Activated T-helper 2 cell treated with anti-CD3 and anti-CD28 coated beads, Interferon-gamma antibody, Interleukin-2, Interleukin-4, amounts not matched to agents 10 μg/mL and 5 μg/mL and 100 μg/mL, durations not matched to agents 14 hours and 24 hours and 36 hours (primary cell): ENCODE measurements at places on chromosomes 16 and 17. TPM values are rescaled to one million over a fixed set of nuclear protein-coding genes. Genes with fewer than 3 reads are reported as not detected.
A peak's percentile ranks its signal among the peaks of the same experiment; 100 is the strongest.

Gene TBC1D3I
- total RNA-seq, result 1.1 and 1.2 TPM in 2 replicates

- DNase-seq, result no peak
Observed at GRCh38 chr17:49795372-49795771, 6.9 kb downstream of the KAT7 start.

GRCh38 chr16:49020436-49020835 is 261.2 kb downstream of the CBLN1 start:
- no peak for DNase-seq

GRCh38 chr17:21171970-21172510 is 41.9 kb downstream of the TMEM11 start:
- no peak for DNase-seq

GRCh38 chr16:87675111-87675719 is 72.9 kb downstream of the JPH3 start:
- DNase-seq, result no peak

DNA sequence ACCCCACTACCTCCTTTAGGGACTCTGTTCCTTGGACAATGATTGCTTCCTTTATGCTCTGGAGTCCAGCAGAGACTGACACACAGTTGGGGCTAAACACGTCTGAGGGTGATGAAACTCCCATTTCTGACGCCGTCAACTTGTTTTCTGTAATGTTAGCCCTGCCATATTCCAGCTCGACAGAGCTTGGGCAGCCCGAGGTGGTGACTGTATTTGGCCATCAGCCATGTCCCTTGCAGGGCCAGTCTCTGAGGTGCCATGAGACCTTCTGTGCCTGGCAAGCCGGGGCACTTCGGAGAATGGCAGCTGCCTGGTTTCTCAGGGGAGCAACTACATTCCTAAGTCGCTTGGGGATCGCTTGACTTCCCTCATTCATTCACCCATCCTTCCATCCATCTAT is 278.9 kb upstream of the TNRC6C start:
- no peak for DNase-seq

GRCh38 chr17:38879878-38880665 is 10.2 kb downstream of the LASP1 start:
- DNase-seq, result no peak

- DNase-seq, result no peak
Observed at GRCh38 chr16:22296225-22297113, 740 bp upstream of the POLR3E start.

GRCh38 chr16:58049232-58050185 is 24.0 kb downstream of the MMP15 start:
- no peak for DNase-seq

Gene CHAD
- total RNA-seq, result not detected in 2 replicates

Gene TEKT1
- not detected in 2 replicates for total RNA-seq

Gene ARSG
- total RNA-seq, result 7.3 and 9.6 TPM in 2 replicates

- peak; percentile 70 for DNase-seq
Observed at GRCh38 chr17:80991645-80992076, at the start of gene CHMP6. Gene CHMP6 (plus strand): TSS chr17:80991841. CDS start chr17:80991919, 78 bp downstream.

Gene WSCD1
- total RNA-seq, result 0.62 and 0.71 TPM in 2 replicates

Gene ABCC12
- not detected in 2 replicates for total RNA-seq

GRCh38 chr17:75430159-75430974 is 24.9 kb upstream of the GRB2 start:
- no peak for DNase-seq

Gene SMYD4
- total RNA-seq, result 26.9 and 31.0 TPM in 2 replicates

GRCh38 chr16:59021751-59022150 is 287.6 kb upstream of the GOT2 start:
- DNase-seq, result no peak

- DNase-seq, result no peak
Observed at GRCh38 chr17:67759355-67760171, 41.8 kb downstream of the NOL11 start.

- DNase-seq, result no peak
Observed at GRCh38 chr17:36884495-36885152, 52.7 kb upstream of the LHX1 start.

Gene LGALS9B
- total RNA-seq, result not detected in 2 replicates

DNA sequence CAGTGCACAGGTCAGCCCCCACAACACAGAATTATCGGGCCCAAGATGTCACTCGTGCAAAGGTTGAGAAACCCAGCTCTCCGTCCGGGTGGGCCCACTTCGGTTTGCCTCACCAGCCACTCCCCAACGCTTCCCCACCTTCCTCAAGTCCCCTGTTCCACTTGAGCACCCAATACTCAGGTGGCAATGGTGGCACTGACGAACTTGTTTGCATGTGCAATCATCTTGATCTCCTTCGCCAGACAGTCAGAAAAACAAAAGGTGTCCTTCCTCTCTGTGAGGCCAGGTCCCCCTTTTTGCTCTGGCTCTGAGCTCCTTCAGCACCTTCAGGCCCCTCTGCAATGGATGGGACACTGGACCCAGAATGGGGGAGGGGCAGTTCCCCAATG is 3.7 kb downstream of the GGA2 start:
- no peak for DNase-seq

- peak; percentile 62 for DNase-seq
Observed at GRCh38 chr16:22321340-22322001, 24.3 kb downstream of the POLR3E start.

GRCh38 chr17:80475910-80476876 is at the start of gene NPTX1:
Gene NPTX1 (minus strand): TSS chr17:80476607. CDS start chr17:80476446, 161 bp downstream.
- DNase-seq, result no peak

Gene TBC1D28
- not detected in 2 replicates for total RNA-seq

- DNase-seq, result no peak
Observed at GRCh38 chr16:48895142-48895541, 285.2 kb upstream of the N4BP1 start.

- DNase-seq, result no peak
Observed at GRCh38 chr17:79706931-79707850, 23.6 kb upstream of the ENPP7 start.

Gene C17orf50
- not detected in 2 replicates for total RNA-seq

- DNase-seq, result no peak
Observed at GRCh38 chr17:63962298-63962744, 10.4 kb downstream of the SCN4A start.

Gene SPNS2
- total RNA-seq, result 0.09 and 0.16 TPM in 2 replicates

DNA sequence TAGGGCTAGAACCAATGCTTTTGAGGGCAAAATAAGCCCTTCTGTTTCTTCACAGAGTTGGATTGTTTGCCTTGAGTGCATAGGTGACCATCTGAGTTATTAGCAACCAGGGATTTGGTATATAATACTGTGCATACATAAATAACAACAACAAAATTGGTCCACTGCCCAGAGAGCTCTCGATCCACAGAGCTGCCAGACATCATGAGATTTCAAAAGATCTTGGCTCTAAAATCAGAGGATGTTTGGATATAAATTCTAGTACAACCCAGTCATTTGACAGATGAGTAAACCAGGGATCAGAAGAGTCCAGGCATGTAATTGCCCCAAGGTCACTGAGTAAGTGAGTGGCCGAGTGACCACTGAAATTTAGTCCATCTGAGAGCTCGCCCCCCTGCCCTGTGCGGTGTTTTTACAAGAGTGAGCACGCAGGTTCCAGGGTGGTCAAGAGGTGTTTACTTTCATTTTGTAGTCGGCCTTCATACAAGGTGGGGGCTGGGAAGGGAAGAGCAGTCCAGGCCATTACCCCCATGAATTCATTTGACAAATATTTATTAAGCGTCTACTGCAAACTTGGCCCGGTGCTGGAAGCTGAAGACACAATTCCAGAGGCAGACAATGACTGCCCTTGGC is 1.8 kb upstream of the MT2A start:
- DNase-seq, result no peak

GRCh38 chr16:66746682-66747081 is 4.7 kb downstream of the DYNC1LI2 start:
- peak; percentile 39 for DNase-seq

- no peak for DNase-seq
Observed at GRCh38 chr17:70375813-70376770, 206.8 kb downstream of the KCNJ2 start.

DNA sequence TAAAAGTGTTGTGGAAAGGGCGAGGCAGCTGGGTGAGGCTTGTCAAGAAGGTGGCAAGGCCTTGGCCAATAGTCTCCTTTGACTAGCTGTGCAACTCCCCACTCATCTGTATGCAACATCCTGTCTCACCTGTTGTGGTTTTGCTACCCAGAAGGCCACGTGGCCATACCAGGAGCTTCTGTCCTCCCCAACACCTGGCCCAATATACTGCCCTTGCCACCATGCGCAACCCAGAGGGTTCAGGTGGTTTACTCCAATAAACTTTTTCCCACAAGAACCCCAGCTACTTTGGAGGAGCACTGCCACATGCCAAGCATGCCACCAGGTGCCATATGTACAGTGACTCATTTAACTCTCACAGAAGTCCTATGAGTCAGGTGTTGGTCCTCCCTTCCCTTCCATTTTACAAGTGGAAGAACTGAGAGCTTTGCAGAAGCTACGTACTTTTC is 10.2 kb downstream of the MYO19 start:
- DNase-seq, result no peak

GRCh38 chr17:45001310-45001709 is 33.2 kb upstream of the C1QL1 start:
- DNase-seq, result no peak

Gene RBFOX1
- total RNA-seq, result not detected in 2 replicates

GRCh38 chr16:86854626-86855294 is 276.4 kb downstream of the FOXL1 start:
- no peak for DNase-seq

DNA sequence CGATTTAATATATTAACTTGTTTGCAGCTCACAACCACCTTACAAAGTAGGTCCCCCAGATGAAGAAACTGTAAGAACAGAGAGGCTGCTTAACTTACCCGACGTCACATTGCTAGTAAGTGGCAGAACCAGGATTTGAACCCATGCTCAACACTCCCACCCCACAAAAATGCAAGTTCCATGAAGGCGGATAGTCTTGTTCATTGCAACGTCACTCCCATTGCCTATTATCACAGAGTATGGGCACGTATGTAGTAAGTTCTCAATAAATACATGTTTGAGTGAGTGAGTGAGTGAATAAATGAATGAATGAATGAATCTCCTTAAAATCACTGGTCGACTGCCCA is 1.1 kb downstream of the USP31 start:
- no peak for DNase-seq
